Vein endothelial cell (primary cell): ENCODE measurements at places on chromosomes 16 and 17. TPM values are rescaled to one million over a fixed set of nuclear protein-coding genes. Genes with fewer than 3 reads are reported as not detected.

Gene KRT25
- total RNA-seq, result not detected in 2 replicates

Gene GAST
- not detected in 2 replicates for total RNA-seq

Gene PPL
- 1.3 and 2.6 TPM in 2 replicates for total RNA-seq

Gene JMJD6
- 14.0 and 19.0 TPM in 2 replicates for total RNA-seq

Gene DNASE1L2
- total RNA-seq, result 0.65 and 0.67 TPM in 2 replicates

Gene ASPSCR1
- 21.7 and 31.4 TPM in 2 replicates for total RNA-seq

Gene RDM1
- total RNA-seq, result not detected in 2 replicates

Gene KRT33A
- total RNA-seq, result not detected in 2 replicates

Gene RMI2
- total RNA-seq, result 3.0 and 3.9 TPM in 2 replicates

Gene CLEC18A
- total RNA-seq, result 0.57 and 0.98 TPM in 2 replicates

Gene OTOP2
- total RNA-seq, result not detected in 2 replicates

Gene RNF166
- 18.0 and 27.8 TPM in 2 replicates for total RNA-seq

Gene KCNH4
- under 0.01 TPM in 1 of 2 replicates, not detected in the other for total RNA-seq

Gene SLC5A10
- total RNA-seq, result not detected in 2 replicates

Gene KRTAP9-4
- total RNA-seq, result not detected in 2 replicates

Gene IGF2BP1
- 1.3 and 8.0 TPM in 2 replicates for total RNA-seq

Gene TEKT5
- total RNA-seq, result 0.65 TPM in 1 of 2 replicates, not detected in the other

Gene APOBR
- total RNA-seq, result not detected in 2 replicates

Gene BAIAP3
- total RNA-seq, result 0.67 and 0.98 TPM in 2 replicates

Gene CBLN1
- total RNA-seq, result not detected in 2 replicates

Gene ABCA8
- total RNA-seq, result 1.3 and 1.4 TPM in 2 replicates

Gene IRX6
- total RNA-seq, result not detected in 2 replicates

Gene STAT3
- total RNA-seq, result 159 and 175 TPM in 2 replicates

Gene LDHD
- 0.29 and 0.98 TPM in 2 replicates for total RNA-seq

Gene ELAC2
- 77.1 and 84.7 TPM in 2 replicates for total RNA-seq

Gene RNF112
- 0.10 TPM in 1 of 2 replicates, not detected in the other for total RNA-seq

Gene SRR
- 16.3 and 24.8 TPM in 2 replicates for total RNA-seq

Gene ST3GAL2
- 44.7 and 55.2 TPM in 2 replicates for total RNA-seq

Gene FN3K
- 2.3 and 3.2 TPM in 2 replicates for total RNA-seq

Gene KRT20
- not detected in 2 replicates for total RNA-seq

Gene STH
- not detected in 2 replicates for total RNA-seq

Gene TMIGD1
- not detected in 2 replicates for total RNA-seq
